ENCODE measurements at places on chromosomes 6 and 20.

- no peak for DNase-seq
These were observed 69.5 kb downstream of the DAAM2 start for GRCh38 chr6:39861663-39862062.

GRCh38 chr20:12591949-12592470 lies 416.8 kb upstream of the SPTLC3 start:
- DNase-seq = no peak

GRCh38 chr20:40575851-40576250 lies 113.2 kb downstream of the MAFB start:
- DNase-seq = no peak

- DNase-seq = no peak
These were observed 45.3 kb downstream of the B4GALT5 start for GRCh38 chr20:49668181-49668877.

DNA sequence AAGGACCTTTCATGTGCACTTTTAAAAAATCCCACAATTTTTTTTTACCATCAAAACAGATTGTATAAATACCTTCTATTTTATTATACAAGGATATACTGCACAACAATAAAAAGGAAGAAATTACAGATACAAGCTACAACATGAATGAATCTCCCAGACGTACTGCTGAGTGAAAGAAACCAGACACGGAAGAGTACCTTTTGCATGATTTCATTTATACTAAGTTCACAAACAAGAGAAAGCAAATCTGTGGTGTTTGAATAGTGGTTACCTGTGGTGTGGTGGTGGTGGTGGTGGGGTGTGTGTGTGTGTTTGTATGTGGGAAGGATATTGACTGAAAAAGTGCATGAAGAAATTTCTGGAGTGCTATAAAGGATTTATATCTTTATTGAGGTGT lies 6.8 kb upstream of the PLCB4 start:
- no peak for DNase-seq

DNA sequence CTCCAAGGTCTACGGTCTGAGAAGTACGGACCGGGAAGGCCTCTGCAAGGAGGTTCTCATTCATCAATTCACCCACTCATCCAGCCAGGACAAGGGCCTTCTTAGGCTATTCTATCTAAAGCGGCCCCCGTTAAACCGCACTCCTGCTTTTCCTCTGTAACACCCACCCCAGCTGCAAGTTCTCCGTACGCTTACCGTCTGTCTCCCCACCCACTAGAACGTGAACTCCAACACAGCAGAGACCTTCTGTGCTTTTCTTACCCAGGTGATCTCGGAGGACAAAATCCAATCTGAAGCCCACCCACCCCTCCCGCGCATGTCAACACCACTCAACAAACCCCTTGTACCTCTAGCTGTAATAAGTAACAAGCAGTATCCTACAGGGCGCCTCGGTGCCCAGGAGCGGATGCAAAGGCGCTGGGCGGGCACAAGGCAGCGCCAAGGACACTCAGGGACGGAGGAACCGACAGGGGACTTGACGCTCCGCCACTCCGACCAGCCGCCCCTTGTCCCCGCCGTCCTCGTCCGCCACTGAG lies 351 bp downstream of the AURKA start:
- DNase-seq = no peak

GRCh38 chr6:105755885-105756284 lies 330.3 kb upstream of the PRDM1 start:
- no peak for DNase-seq

DNA sequence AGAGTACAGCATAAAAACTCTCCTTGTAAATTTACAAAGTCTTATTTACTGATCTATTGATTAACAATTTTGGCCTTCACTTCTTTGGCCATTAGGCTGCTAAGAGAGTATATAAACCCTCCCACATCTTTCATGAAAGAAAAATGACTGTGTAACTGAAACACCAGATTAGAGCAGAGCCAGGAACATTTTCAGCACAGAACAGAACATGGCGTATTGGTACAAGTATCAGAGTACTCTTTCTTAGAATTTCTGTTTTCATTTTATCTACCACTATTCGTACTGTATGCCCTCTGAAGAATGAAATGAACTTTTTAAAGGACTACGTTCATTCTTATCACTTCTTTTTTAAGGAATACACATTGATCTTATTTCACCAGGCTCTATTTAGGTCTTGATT lies 550.2 kb downstream of the ADGRB3 start:
- no peak for DNase-seq

- no peak for DNase-seq
These were observed 27.0 kb upstream of the RNF144B start for GRCh38 chr6:18360188-18360587.

- no peak for DNase-seq
These were observed 93.2 kb downstream of the FOXO3 start for GRCh38 chr6:108653949-108654348.

DNA sequence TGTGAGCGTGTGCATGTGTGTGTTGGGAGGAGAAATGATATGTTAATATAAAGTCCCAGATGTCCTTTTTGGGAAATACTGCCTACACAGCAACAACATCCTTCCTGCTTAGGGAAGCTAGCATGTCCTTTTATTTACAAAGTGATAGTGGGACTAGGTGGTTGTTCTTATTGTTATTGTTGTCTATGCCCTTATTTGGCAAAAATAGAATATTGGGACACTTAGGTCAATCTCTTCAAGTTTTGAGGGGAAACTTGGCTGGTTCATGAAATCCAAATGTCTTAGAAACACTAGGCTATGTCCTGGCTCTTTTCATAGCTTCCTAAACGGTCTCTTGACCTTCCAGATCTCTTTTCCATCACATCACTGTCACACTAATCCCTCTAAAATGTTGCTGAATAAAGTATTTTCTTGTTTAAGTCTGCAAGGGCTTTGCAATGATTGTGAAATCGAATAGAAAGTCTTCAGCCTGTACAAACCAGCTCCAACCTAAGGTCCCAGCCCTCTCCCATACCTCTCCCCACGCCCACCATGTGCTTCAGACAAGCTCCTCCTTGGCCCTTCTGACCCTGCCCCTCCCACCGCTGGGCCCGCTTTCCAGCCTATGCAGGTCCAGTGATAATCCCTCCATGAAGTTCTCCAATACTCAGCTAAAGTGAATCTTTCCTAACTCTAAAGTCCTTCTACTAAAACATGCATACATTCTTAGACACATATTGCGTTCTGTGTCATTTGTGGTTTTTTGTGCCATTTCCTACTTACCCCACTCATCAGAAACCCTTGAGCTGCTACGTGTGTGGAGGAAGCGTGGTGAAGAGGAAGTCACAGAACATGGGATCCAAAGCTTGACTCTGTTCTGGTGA lies 205.1 kb downstream of the LY86 start:
- no peak for DNase-seq

- DNase-seq = no peak
These were observed 108.9 kb upstream of the FOXO3 start for GRCh38 chr6:108451816-108452215.

- DNase-seq = no peak
These were observed 764 bp downstream of the BAG6 start for GRCh38 chr6:31651602-31652191.

DNA sequence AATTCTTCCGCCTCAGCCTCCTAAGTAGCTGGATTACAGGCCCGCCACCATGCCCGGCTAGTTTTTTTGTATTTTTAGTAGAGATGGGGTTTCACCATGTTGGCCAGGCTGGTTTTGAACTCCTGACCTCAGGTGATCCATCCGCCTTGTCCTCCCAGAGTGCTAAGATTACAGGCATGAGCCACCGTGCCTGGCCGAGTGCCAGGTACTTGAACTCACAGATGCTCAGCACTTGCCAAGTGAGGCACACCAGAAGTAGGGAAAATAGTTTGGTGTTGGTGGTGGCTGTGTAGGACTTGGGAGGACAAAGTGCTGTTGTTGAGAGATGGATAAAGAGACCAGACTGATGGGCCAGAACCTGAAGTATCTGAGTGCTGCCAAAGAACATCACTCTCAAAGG lies 40.0 kb upstream of the MBOAT1 start:
- DNase-seq = no peak

DNA sequence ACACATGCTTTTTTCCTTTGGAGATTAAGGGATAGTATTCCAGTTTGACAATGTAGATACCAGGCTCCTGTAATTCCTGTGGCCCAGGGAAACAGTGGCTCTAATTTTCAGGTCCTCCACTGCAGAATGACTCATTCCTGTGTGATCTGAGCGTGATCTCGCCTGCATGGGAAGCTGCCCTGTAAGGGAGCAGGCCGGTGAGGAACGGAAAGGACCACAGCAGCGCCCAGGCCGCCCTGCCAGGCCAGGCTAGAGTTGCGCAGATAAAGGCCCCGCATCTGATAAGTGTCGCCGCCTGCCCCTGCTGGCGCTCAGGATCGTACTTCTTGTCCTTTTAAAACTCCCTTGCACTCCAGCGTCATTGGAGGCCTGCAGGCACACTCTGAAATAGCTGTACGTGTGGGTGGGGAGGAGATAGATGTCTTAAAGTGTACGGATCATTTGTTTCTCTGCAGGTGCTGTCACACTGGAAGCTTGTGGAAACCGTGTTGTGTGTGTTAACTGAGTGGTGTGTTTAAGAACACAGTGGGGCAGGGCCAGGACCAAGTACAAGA lies 60.7 kb downstream of the SYNJ2 start:
- DNase-seq = peak; percentile 89

GRCh38 chr20:48826883-48827771 lies 672 bp downstream of the PREX1 start:
- DNase-seq = peak; percentile 49

DNA sequence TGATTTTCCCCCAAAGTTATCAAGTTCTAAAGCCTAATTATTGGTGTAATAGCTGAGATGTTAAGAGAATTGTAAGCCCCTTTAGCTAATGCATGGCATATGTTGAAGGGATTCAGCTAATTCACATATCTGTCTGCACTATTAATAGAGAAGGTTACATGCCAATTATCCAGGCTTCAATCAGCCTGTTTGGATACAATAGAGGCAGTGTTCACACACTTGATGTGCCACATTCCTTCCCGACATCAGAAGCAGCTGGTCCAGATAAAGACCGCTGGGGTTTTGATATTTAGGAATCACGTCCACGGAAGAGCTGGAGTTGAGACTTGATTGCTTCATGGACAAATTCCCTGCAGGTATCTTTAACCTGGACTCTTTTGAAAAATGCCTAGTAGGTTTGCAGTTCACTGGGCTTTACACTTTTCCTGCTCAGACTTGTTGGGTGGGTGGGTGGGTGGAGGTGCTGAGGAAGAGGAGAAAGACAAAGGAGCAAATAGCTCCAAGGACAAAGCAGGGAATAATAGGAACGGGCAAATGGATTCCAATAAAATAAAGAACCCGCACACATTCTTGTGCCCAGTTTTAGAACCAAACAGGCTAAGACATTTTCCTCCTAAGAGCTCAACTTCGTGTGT lies 142.6 kb upstream of the ZNF217 start:
- no peak for DNase-seq

DNA sequence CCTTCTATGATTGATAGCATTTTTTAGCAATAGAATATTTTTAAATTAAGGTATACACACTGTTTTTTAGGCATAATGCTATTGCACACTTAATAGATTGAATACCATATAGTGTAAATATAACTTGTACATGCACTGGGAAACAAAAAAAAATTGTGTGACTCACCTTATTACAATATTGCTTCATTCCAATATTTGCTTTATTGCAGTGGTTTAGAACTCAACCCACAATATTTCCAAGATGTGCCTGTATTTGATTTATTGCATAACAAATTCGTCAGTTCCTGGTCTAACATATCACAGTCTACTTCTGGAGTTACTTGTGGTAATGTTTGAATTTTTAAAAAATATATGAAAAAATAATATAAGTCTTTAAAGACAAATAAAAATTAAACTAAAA lies 41.9 kb upstream of the DEFB112 start:
- DNase-seq = no peak

DNA sequence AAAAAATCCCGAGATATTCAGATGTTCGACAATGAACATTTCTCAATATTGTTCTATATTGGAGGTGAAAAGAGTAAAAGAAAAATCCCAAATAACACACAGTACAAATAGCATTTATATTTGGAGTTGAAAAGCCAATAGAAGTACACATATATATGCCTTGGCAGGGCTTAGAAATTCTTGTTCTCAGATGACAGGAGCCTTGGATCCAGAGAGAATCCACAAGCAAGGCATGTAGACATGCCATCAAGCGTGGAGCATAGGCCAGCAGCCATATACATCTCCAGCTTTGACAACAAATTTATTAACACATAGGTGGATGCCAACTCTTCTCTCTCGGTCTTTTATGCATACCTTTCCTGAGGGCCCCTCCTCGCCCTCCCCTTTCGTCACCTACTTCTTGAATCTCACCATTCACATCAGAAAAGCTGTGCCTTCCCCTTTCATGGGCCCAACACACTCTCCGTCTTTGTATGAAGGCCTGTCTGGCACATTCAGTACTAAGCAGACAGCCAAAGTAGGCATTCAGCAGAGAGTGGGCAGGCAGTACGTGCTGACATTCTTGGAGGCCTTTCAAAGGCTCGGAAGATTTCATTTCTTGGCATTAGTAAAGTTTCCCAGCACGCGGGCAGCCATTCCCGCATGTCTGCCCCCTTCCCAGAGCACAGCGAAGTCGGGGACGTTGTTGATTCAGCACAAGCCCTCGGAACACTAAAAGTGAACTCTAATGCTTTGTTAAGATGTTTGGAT lies 18.2 kb downstream of the NEDD9 start:
- DNase-seq = peak; percentile 88

DNA sequence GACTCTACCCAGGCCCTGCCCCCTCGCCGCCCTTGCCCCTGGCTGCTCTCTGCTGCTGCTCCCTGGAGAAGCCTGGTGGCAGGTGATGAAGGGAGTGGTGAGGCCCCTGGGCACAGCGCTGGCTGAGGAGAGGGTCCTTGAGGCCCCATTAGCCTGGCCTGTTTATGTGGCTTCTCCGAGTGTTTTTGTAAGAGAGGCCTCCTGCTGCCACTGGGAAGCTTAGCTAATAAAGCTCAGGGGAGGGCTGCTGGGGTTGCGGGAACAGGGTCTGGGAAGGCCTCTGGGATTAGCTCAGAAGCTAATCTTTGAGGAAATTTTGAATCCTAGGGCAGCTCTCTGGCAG lies 15.5 kb downstream of the EBF4 start:
- no peak for DNase-seq

DNA sequence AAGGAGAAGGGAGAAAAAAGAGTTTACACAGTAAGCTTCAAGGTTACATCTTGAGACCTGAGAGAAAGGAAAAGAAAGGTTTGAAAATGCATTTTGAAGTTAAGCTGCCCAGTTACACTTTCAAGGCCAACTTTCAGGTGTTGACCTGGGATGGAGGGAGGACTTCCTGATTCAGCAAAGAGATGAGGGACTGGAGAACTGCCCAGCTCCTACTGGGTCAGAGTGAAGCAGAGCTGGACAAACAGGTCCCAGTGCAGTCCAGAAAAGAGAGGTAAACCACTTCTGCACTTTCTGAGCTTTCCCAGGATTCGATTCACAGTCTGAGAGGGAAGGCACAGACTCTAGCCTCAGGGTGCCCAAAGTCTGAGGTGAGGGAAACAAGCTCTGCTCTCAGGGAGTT lies 6.0 kb upstream of the TJAP1 start:
- DNase-seq = no peak

DNA sequence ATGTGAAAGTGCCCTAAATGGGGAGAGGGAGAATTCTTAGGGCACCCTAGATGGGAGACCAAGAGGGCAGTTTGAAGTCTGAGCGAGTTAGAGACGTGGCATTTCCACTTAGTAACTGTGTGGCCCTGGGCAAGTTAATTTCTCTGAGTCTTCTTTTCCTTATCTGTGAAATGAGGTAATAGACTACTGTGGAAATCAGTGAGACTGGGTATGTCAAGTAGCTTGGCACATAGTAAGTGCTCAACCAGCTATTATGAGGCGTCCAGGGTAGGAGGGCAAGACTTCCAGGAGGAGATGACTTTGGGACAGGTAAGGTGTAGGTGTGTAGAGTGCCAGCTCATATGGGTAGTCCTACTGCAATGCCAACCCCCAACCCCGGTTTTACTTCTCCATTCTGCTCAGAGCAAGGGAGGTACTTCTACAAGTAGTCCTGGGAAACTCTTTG lies 770 bp downstream of the KIF3B start:
- DNase-seq = no peak

Data from posterior cingulate gyrus (tissue), 11 donors.